SJCRH30 (cell line): ENCODE measurements at places on chromosomes 12 and 14.

- DNase-seq = no peak
Measured at GRCh38 chr14:83071888-83072501, 1538.3 kb upstream of the SEL1L start.

DNA sequence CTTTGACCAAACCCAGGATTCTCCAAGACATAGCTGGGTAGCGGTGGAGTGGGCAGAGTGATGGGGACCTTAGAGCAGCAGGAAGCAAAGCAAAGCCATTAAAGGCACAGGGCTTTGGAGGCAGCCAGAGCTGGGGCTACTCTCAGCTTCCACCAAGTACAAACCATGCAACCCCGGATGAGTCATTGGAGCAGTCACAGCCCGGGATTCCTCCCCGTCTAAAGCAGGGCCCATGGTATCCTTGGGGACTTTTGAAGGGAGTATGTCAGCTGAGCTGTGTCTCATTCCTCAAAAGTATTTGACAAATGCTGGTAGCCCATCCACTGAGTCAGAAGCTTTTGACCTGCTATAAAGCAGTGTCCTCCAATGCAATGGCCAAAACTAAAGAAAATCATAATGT is 9.7 kb upstream of the IFI27 start:
- DNase-seq = no peak

DNA sequence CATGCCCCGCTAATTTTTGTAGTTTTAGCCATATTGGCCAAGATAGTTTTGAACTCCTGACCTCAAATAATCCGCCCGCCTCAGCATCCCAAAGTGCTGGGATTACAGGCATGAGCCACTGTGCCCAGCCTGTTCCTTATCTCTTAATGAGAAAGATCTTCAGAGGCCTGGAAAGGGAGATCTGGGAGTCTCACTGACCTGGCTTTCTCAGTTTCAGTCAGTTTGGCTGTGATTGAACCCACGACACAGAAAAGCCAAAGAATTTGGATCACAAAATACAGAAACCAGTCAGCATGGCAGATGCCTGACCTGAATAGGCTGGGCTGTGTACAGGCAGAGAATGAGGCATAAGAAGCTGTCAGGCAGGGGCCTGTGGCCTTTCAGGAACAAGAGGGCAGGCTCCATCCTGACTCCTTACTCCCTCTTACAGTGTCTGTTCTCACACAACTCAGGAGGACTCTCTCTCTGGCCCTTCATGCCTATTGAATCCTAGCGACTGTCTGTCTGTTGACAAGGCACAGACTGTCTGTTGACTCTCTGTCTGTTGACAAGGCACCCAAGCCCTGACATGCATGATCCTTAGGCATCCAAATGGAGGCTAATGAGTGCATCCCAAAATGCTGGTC is 366.5 kb upstream of the CCDC196 start:
- no peak for DNase-seq

DNA sequence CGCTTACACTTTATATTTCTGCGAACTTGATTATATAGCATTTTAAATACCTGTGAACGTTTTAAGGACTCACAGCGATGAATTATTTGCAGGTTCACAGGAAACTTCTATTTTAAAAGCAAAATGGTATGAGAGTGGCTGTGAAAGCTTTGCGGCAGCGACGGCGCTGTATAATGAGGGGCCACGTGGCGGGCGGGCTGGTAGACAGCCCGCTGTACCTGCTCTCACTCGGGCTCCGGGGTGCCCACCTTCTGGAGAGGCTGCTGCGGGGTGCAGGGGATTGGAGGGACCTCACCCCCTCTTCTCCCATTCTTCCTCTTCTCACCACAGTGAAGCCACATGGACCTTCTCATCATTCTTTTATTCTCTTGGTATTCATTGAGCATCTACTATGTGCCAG is 164.2 kb upstream of the MYL2 start:
- DNase-seq = no peak

DNA sequence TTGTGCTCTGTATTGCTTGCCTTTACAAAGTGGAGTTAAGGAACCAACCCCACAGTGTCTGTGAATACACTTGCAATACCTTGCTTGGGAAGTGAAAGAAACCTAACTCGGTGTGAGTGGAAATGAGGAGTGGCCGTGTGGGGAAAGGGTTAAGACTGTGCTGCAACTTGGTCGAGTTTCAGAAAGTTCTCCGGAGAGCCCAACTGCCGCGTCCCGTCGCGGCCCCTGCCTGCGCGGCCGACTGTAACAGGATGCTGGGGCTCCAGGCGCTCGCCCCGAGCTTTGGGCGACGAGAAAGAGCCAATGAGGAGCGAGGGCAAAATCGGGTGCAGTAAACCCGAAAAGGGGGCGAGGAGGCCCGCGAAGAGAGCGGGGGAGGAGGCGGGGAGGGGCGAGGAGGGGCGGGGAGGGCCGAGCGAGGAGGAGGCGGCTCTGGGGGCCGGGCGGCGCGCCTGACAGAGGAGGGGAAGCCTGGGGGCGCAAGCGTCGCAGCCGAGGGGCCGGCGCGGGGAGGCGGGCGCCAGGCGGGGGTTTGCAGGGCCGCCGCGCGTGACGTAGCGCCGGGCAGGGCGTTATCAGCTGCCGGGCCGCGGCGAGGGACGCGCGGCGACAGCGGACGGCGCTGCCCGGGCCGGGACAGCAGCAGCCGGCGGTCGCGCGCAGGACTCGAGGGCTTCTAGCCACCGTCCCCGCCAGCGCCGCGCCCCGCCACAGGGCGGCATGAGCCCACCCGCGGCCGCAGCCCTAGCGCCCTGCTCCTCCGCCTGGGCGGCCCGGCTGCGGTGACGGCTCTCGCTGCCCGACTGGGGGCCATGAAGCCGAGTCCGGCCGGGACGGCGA is at the start of gene DACT1:
Gene DACT1 (plus strand): TSS at position 572 of the 840 bp plus-strand sequence. CDS start 241 bp downstream, at position 813.
- peak; percentile 86 for DNase-seq

- no peak for DNase-seq
Measured at GRCh38 chr12:104536841-104537240, 80.1 kb downstream of the CHST11 start.
